ENCODE measurements at places on chromosomes 7 and 10.

DNA sequence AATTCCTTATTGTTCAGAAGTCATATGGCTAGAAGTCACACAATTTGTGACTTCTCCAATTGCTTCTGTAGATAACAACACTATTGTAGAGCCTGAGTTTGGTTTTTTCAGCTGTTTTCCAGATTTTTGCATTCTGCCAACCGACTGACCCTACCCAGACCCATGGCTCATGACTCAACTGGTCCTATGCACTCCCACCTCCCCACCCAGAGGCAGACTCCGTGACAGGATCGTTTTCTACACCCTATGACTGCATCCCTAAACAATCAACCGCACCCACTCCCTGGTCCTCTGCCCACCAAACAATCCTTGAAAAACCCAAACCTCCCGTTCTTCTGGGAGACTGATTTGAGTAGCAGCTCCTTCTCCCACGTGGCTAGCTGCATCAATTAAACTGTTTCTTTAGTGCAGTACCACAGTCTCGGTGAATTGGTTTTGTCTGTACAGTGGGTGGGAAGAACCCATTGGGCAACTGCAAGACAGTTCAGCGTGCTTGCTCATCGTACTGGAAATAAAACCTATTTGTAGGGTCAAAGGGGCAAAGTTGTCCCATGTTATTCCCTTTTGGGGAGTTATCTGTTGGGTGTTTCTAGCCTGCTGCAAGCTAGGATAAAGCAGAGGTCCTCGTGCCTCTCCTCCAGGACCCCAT lies 150.3 kb upstream of the FAM20C start:
- DNase-seq: no peak

DNA sequence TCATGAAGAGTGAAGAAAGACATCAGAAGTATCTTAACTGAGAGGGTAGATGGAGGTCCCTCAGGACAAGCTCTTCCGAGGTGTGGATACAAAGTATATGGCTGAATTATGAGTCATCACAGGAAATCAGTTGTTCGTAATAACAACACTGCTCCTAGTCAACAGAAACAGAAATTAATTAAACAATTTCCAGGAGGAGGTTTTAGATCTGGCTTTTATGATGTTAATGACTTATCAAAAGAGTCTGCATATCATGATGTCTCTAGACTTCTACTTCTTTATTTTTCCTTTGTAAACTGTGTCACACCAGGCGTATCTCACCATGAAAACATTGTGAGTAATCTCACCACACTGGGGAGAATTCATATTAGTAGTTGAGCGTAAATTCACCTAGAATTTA lies 31.2 kb downstream of the OSBPL3 start:
- no peak for DNase-seq

DNA sequence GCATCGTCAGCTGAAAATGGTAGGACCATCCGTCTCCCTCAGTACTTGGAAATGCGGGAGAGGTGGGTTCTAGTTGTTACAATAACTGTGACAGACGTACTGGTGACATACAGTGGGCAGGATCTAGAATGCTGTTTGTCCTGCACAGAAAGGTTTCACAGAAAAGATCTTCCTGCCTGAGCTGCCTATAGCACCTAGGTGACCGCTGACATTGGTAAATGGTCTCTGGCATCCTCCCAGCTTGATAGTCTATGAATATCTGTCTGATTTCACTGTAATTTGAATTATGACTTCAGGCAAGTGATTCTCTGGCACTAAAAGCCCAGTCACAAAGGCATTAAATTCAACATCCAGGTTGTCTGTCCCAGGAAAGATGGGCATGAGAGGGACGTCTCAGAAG lies 38.2 kb upstream of the CCDC3 start:
- DNase-seq: no peak

GRCh38 chr7:2759736-2760097 lies 71.7 kb downstream of the AMZ1 start:
- DNase-seq: no peak

- no peak for DNase-seq
Observed at GRCh38 chr10:114281461-114281860, 42.4 kb downstream of the VWA2 start.

DNA sequence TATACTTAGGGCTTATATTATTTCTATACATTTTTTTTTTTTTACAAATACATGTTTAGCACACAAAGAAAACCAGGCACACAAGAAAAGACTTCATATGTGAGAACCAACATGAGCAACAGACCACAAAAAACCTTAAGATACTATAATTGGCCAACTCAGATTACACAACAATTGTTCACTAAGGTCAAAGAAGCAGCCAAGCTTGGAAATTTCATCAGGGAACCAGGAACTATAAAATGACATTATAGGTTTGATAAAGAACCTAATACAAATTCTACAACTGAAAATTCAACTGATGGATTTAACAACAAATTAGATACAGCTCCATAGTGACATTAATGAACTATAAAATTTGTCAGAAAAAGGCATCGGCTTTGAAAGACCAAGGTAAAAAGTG lies 4.4 kb upstream of the LUC7L2 start:
- DNase-seq: no peak

DNA sequence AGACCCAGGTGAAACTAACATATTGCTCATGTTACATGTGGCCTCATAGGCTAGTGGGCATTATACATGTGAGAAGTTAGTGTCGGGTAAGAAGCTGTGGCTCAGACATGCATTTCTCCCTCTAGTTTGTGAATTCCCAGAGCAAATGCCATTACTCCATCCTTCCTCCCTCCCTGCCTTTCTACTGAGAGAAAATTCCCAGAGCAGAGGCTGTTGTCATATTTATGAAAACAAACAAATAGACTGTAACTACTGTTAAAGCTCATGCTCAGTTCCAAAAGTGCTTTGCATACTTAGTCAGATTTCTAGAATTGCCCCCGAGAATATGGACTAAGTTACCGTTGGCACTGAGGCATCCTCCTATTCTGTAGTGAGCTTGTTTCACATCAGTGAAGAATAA lies 29.0 kb downstream of the ZNRF2 start:
- no peak for DNase-seq
